ENCODE measurements at places on chromosomes 12 and 14.

DNA sequence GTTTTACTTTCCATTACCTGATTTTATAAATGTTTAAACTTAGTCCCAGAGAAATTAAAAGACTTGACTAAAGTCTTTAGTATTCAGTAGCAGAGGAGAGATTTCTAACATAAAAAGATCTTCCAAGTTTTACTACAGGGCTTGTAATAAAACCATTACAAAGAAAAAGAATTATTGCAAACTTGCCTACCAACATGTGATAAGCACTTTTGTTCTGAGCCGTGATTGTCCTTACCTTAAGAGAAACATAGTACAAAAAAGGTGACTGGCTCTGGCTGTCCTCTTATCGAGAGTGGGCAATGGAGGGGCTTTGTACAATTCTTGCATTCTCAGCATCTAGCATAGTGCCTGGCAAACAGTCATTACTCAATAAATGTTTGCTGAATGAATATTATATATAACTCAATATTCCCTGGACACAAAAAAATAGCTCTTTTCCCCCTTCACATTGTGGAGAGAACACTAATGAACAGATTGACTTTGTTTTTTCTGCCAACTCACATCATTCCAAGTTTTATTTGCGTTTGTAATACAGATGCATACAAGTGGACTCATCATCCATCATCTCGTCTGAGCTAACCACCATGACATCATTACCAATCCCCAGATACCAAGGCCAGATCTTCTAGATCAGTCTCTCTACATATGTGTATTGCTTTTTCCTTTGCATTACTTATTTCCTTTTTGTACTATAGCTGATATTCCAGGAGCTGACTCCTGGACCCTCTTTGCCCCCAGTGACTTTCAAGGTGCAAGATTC, 192.8 kb upstream of the EEA1 start:
- no peak for DNase-seq

- no peak for DNase-seq
Observed at GRCh38 chr14:31884776-31885379, 192.2 kb upstream of the ARHGAP5 start.

DNA sequence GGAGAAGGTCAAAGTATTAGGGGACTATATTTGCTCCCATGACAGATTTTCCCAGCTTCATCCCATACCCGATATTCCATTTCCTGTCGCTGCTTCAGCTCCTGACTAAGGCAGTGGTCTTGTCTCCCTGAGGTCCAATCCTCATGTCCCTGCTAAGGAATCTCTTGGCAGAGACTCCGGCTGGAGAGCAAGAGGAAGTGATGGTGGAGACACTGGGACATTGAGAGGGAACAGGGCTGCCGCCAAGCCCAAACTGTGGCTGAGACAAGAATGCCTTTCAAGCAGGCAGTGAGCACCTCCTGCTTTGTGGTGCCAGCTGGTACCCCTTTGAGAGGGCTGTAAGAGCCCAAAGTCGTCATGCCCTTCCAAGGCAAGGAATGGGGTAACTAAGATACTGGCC, 5.5 kb downstream of the SP7 start:
- no peak for DNase-seq

GRCh38 chr14:100891051-100891450, 12.5 kb downstream of the RTL1 start:
- DNase-seq: no peak

DNA sequence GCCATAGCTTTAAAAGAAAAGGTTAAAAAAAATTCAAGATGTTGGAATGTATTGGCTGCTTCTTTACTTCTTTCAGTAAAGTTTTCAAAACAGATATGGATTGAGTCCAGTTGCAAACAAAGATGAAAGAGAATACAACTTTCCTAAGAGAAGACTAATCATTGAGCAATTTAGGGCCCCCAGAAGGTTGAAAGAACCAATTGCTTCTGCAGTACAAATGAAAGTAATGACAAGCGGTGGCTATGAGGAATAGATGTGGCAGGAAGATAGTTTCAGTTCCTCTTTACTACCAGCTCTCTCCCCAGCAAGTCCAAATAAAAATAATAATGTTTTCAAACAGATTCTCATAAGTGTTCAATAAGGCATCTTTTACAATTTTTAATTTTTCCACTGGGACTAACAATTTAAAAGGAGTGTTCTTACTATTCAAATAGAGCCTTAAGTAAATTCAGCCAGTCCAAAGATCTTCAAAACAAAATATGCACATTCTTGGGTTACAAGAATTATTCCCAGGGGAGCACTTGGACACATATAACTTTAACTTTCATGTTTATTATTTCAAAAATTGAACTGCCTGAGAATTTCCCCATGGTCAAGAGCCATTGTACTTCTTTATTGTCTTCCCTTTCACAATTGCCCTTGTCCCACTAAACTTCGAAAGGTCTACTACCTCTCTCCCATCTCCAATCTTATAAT, 62.3 kb upstream of the PPP1R12A start:
- no peak for DNase-seq

GRCh38 chr12:63857771-63858670, 13.5 kb downstream of the SRGAP1 start:
- no peak for DNase-seq

GRCh38 chr12:65741656-65742017, 82.6 kb upstream of the HMGA2 start:
- DNase-seq: no peak

Data from GDM1 (cell line).